Pancreas (tissue), 10 donors: ENCODE measurements at places on chromosomes 16 and 17.

DNA sequence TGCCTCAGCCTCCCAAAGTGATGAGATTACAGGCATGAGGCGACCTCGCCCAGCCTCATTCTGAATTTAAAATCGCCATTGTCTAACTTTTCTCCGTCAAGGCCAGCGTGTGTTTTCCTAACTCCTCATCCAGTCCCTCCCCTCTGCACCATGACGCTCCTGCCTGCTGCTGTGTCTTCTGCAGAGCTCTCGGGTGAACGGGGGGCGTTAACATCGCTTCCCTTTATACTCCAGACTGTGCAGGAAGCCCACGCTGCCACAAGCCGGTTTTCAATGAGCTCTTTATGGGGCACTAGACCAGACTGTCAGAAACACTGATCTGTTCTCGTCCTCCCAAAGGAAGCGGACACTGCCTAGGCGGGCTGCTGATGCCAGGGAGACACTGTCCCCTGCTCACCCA, 13.2 kb downstream of the AANAT start:
- DNase-seq: no peak

GRCh38 chr16:4350787-4351659, at the start of gene PAM16:
Gene PAM16 (minus strand): TSS chr16:4351321. CDS start chr16:4351234, 87 bp downstream.
- peak; percentile 97 for DNase-seq

DNA sequence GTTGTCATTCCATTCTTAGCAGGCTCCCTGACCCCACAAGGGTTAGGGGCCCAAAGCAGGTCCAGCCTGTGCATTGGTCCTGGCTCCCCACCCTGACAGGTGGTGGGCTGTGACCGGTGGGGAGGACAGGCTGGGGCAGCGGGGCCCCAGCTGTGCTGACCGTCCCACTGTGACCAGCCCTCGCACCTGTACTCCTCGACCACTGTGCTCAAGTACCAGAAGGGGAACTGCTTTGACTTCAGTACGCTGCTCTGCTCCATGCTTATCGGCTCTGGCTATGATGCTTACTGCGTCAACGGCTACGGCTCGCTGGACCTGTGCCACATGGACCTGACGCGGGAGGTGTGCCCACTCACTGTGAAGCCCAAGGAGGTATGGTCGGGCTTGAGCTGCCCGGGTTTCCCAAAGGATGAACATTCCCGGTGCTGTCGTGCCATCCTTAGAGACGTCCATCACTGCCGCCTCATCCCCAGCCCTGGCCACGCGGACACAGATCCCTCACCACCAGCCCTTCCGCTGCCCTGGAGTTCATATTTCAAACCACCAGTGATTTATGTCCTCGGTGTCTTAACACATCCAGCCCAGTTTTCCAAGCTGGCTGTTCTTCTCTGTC, 7.3 kb downstream of the DRC7 start:
- peak; percentile 69 for DNase-seq

GRCh38 chr17:32514606-32515005, 27.8 kb downstream of the CDK5R1 start:
- no peak for DNase-seq

DNA sequence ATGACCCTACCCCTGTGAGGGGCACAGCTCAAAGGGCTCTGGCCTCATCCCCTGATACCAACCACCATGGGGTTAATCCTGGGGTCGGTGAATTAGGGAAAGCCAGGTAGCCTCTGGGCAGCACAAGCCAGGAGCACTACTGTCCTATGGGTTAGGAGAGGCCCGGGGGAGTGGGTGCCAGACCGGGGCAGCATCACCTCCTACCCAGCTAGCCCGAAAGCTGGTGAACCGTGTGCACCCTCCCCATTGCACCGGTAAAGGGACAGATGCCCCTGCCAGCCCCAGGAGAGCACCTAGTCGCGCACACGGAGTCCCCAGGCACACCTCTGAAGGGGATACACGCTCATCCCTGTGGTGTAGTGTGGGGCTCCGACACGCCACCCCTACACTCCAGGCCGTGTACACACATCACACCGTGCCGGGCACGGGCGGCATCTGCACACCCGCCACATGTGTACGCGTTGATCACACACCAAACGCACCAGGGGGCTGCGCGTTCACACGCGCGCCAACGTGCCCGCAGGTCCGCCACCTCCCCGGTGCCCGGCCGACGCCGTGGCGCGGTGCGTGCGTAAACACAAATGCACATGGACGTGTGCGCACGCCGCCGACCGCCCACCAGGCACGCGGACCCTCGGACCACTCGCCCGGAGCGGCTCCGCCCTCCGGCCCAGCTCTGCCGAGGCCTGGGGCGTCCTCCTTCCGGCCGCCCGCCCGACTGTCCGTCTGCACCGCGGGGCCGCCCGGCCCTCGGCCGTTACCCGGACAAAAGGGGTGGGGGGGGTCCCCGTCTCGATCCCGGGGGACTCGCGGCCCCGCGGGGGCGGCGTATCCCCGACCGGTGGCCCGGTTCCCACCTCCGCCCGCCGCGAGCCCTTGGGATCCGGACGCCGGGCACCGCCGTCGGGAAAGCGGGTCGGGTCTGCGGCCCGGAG, 785 bp downstream of the UBALD1 start:
- DNase-seq: peak; percentile 84

GRCh38 chr16:87855852-87856715, 13.2 kb downstream of the SLC7A5 start:
- peak; percentile 45 for DNase-seq

GRCh38 chr16:10929853-10930754, 12.2 kb downstream of the DEXI start:
- DNase-seq: no peak

DNA sequence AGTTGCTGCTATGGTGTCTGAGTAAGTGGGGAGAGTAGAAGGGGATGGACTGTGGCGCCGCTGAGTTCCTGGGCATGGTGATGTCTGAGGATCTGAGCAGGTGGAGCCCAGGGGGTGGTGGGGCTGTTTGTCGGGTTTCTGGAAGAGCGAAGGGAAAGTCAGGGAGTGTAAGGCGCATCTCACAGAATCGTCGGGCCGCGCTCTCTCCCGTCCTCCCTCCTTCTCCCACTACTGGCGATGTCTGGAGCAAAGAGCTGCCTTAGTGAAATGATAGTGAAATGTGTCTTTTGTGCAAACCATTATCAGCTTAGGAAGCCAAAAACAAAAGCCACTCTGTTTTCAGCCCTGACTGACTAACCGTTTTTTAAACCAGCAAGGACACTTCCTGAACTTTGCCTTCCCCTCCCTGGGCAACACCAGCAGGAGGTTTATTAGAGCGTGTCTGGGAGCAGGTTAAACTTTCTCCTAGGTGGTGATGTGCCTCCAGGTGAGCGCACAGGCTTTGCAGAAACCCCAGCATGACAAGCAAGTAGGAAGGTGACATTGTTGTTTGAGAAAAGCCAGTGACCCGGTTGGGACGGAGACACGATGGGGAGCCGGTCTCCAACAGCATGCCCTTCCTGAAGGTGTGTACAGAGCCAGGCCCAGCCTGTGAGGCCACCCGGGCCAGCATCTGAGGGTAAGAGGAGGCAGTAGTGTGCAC, 49.1 kb downstream of the RAB11FIP3 start:
- no peak for DNase-seq

GRCh38 chr16:67396159-67397035, 3.1 kb upstream of the TPPP3 start:
- peak; percentile 93 for DNase-seq
